ENCODE measurements at places on chromosomes 5 and 9.

DNA sequence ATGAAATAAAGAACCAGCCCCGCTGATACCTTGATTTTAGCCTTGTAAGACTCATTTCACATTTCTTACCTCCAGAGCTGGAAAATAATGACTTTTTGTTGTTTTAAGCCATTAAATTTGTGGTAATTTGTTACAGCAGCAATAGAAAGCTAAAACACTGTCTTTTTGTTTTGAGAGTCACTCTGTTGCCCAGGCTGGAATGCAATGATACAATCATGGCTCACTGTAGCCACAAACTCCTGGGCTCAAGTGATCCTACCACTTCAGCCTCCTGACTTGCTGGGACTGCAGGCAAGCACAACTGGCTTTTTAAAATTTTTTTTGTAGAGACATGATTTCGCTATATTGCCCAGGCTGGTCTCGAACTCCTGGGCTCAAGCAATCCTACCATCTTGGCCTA lies 34.7 kb upstream of the MYO10 start:
- no peak for DNase-seq

DNA sequence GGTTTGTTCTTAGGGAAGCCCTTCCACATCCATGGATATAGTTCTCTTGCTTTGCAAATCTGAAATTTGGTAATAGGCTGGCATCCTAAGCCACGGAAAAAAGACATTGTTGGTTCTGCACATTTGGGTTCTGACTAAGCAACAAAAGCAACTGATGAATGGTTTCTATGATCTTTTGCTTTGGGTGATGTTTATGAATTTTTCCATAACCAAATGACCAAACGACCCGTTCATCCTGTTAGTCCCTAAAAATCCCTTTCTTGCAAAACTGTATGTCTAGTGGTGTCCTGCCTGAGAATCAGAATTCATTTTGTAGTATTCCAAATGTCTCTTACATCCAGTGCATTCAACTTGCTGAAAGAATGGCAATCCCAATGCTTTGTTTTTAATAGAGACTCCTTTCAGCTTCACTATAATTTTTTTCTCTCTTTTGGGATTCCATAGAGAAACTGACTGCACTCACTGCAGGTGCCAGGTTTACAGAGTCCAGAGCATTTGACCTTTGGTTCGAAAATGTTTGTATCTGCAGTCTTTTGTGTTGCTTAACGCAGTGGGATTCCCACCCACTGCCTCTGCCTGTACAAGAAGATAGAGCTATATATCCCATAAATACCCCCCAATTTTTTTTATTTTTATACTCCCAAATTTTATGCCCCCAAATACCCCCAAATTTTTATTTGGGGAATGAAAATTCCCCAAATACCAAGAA lies 4.7 kb downstream of the SPTAN1 start:
- no peak for DNase-seq

- no peak for DNase-seq
These were observed 153.4 kb upstream of the MAP1B start for GRCh38 chr5:71953866-71954265.

- no peak for DNase-seq
These were observed at the start of gene COL15A1 for GRCh38 chr9:98943682-98944056. Gene COL15A1, plus strand, starts transcription at chr9:98943907. Its CDS starts 155 bp downstream, at chr9:98944062.

- DNase-seq = no peak
These were observed 8.5 kb upstream of the PPIC start for GRCh38 chr5:123044926-123045617.

- no peak for DNase-seq
These were observed 285.9 kb downstream of the ARHGEF28 start for GRCh38 chr5:73911761-73912393.
